ENCODE measurements at places on chromosomes 13 and 19.
A peak's percentile ranks its signal among the peaks of the same experiment; 100 is the strongest.

DNA sequence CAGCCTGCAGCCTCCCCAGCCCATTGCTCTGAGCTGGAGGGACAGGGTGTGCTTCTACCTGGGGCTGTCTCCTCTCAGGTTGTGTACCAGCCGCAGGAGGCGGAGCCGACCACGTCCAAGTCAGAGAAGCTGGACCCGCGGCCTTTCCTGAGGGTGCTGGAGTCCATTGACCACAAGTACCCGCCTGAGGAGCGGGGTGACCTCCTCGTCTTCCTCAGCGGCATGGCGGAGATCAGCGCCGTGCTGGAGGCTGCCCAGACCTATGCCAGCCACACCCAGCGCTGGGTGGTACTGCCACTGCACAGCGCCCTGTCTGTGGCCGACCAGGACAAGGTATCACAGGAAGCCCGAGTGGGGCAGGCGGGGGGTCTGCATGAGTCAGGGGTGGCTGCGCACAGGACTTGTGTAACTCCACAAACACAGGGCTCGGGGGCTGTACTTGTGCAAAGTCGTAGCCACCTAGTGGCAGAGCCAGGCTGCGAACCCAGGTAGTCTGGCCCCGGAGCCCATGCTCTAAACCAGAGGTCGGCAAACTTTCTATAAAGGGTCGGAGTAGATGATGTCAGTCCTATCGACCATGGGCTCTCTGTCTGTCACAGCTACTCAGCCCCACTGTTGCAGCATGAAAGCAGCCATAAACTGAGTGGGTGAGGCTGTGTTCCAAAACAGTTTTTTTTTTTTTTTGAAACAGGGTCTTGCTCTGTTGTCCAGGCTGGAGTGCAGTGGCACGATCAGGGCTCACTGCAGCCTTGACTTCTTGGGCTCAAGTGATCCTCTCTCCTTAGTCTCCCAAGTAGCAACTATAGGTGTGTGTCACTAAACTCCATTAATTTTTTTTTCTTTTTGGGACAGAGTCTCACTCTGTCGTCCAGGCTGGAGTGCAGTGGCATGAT is 8.9 kb downstream of the DHX34 start:
- H3K27me3 ChIP-seq, result no peaks in the 10 kb centered on the region
- DNase-seq, result no peak
- no peak overlapping the region for H3K4me3 ChIP-seq
- peaks cover 61% of the 10 kb centered on the region for H3K36me3 ChIP-seq
- H3K27ac ChIP-seq, result no peak overlapping the region
- no peaks in the 10 kb centered on the region for H3K4me1 ChIP-seq

GRCh38 chr13:41833201-41833600 is 127.7 kb downstream of the VWA8 start:
- H3K36me3 ChIP-seq, result peaks cover 11% of the 10 kb centered on the region
- H3K4me3 ChIP-seq, result no peak overlapping the region
- DNase-seq, result no peak
- H3K27me3 ChIP-seq, result no peaks in the 10 kb centered on the region
- peaks cover 11% of the 10 kb centered on the region for H3K4me1 ChIP-seq

- H3K4me1 ChIP-seq, result peaks cover 22% of the 10 kb centered on the region
- no peaks in the 10 kb centered on the region for H3K27me3 ChIP-seq
- H3K4me3 ChIP-seq, result no peak overlapping the region
These were observed 157.5 kb downstream of the MIPEP start for GRCh38 chr13:23731709-23732108.

DNA sequence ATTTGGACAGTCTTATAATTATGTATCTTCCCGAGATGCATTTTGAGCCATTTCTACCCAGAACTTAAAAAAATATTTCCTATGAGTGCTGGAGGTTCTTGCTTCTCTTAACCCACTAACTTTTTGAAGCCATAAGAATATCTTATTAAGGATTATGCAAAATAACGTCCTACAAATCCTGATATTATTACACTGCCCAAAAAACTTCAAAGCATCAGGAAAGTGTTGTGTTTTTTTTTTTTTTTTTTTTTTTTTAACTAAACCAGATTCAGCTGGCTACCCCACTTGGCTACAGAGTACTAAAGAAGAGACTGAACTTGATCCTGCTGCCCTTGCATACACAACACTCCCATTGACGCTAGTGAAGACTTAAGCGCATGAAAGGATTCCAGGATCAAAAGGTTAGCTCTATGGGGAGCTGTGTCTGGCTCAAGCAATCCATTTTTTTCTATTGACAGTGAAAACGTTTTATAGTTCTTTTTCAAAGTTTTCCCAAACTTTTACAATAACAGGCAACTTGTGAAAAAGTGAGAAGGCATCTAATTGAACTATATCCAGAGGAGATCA is 141.4 kb downstream of the KCNRG start:
- DNase-seq, result no peak
- no peaks in the 10 kb centered on the region for H3K36me3 ChIP-seq
- peaks cover 13% of the 10 kb centered on the region for H3K4me1 ChIP-seq
- H3K27ac ChIP-seq, result peak overlapping the region; percentile 19
- no peaks in the 10 kb centered on the region for H3K27me3 ChIP-seq

DNA sequence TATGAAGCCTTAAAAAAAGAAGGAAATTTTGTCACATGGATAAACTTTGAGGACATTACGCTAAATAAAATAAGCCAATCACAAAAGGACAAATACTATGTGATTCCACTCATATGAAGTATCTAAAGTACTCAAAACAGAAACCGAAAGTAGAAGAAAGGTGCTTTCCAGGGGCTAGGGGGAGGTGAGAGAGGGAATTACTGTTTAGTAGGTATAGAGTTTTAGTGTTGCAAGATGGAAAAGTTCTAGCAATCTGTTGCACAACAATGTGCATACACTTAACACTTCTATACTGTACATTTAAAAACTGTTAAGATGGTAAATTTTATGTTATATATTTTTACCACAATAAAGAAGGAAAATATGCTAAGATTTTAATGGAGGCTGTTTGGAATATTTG is 83.0 kb downstream of the POLR1D start:
- peaks cover 26% of the 10 kb centered on the region for H3K27me3 ChIP-seq
- no peak for DNase-seq
- peaks cover 2% of the 10 kb centered on the region for H3K36me3 ChIP-seq
- H3K4me1 ChIP-seq, result no peaks in the 10 kb centered on the region
- H3K4me3 ChIP-seq, result no peak overlapping the region

- H3K27ac ChIP-seq, result peak overlapping the region; percentile 99
- DNase-seq, result peak; percentile 64
- H3K27me3 ChIP-seq, result no peaks in the 10 kb centered on the region
- peaks cover 37% of the 10 kb centered on the region for H3K4me1 ChIP-seq
These were observed 515 bp downstream of the UFM1 start for GRCh38 chr13:38350114-38350617.

DNA sequence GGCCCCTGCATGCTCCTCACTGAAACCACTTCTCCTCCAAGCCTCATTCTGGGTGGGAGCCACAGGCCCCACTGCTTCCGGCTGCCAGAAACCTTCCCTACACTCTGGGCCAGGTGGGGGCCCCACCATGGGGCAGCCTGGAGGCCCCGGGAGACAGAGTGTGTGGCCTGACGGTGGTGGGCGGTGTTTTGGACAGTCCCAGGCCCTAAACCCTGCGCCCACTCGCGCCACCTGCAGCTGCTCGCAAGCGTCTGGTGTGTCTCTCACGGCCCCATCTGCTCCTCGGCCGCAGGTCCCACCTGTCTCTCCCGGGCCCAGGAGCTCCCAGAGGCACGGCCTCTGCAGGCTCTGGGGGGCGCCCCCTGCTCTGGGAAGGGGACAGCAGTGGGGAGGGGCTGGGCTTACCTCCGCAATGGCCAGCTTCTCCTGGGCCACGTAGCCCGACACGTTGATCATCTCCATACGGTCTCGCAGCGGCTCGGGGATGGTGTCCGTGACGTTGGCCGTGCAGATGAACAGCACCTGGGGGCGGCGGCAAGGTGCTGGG is 5.6 kb downstream of the RPL36 start:
- no peak for DNase-seq
- H3K36me3 ChIP-seq, result peaks cover 3% of the 10 kb centered on the region

GRCh38 chr13:110554227-110554836 is 7.2 kb downstream of the RAB20 start:
- H3K4me1 ChIP-seq, result peaks cover 32% of the 10 kb centered on the region
- no peak for DNase-seq
- no peaks in the 10 kb centered on the region for H3K27me3 ChIP-seq

DNA sequence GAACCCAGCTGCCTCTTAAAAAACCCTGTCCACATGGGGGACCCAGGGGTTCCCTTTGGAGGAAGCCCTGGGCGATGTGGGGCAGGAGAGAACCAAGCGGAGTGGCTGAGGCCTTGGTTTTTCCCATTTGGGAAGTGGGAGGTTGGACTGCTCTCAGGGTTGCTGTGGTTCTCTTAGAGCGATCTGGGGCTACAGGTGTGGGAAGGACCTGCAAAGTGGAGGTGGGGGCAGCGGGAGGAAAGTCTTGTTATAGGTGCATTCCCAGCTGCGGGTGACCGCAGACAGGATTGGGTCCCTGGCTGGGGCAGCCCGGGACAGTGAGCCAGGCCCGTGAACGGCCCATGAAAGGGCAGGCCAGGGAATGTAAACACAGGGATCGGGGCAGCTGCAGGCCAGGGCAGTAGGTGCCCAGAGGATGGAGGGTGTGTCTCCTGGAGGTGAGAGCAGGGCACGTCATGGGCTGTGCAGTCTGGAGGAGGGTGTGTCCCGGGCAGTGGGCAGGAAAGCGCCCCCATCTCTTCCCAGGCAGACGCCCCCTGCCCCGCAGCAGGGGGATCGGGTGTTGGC is 814 bp downstream of the SLC25A23 start:
- H3K27me3 ChIP-seq, result peaks cover 13% of the 10 kb centered on the region
- H3K4me1 ChIP-seq, result peaks cover 15% of the 10 kb centered on the region
- peak overlapping the region; percentile 68 for H3K27ac ChIP-seq
- DNase-seq, result no peak
- peak overlapping the region; percentile 84 for H3K4me3 ChIP-seq
- peaks cover 27% of the 10 kb centered on the region for H3K36me3 ChIP-seq

- peak overlapping the region; percentile 60 for H3K27ac ChIP-seq
- peaks cover 9% of the 10 kb centered on the region for H3K27me3 ChIP-seq
- H3K4me3 ChIP-seq, result peak overlapping the region; percentile 73
- H3K36me3 ChIP-seq, result no peaks in the 10 kb centered on the region
- peak; percentile 26 for DNase-seq
- H3K4me1 ChIP-seq, result peaks cover 20% of the 10 kb centered on the region
These were observed 478 bp downstream of the LMO7 start for GRCh38 chr13:75636436-75637180.

DNA sequence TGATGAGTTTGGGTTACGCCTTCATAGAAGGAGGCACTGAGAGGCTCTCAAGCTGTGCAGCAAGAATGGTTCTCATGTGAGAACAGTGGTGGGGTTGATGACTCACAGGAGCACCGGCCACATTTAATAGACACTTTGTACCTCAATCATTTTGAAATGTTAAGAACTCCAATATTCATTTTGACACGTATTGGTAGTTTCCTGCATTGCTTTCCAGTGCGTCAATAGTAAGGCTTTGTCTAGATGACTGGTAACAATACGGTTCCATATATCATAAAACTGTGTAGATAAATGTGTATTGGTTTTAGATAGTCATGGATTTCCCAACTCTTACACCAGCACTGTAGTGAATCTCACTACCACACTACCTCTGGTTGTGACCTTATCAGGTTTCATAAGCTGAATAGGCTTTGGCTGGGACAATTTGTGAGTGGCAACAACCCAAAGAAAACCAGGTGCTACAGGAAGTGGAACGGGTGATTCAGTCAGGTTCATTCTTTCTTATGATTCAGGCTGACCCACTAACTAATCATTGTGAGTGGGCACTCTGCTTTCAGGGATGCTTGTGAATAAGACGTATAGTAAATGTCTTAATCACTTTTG is 362.6 kb downstream of the KLF5 start:
- no peaks in the 10 kb centered on the region for H3K4me1 ChIP-seq
- no peak overlapping the region for H3K4me3 ChIP-seq
- no peak overlapping the region for H3K27ac ChIP-seq

GRCh38 chr19:5561559-5561958 is 6.2 kb downstream of the TINCR start:
- no peak for DNase-seq
- H3K27me3 ChIP-seq, result peaks cover 13% of the 10 kb centered on the region
- H3K36me3 ChIP-seq, result no peaks in the 10 kb centered on the region
- H3K4me1 ChIP-seq, result peaks cover 8% of the 10 kb centered on the region
- no peak overlapping the region for H3K27ac ChIP-seq
- no peak overlapping the region for H3K4me3 ChIP-seq

DNA sequence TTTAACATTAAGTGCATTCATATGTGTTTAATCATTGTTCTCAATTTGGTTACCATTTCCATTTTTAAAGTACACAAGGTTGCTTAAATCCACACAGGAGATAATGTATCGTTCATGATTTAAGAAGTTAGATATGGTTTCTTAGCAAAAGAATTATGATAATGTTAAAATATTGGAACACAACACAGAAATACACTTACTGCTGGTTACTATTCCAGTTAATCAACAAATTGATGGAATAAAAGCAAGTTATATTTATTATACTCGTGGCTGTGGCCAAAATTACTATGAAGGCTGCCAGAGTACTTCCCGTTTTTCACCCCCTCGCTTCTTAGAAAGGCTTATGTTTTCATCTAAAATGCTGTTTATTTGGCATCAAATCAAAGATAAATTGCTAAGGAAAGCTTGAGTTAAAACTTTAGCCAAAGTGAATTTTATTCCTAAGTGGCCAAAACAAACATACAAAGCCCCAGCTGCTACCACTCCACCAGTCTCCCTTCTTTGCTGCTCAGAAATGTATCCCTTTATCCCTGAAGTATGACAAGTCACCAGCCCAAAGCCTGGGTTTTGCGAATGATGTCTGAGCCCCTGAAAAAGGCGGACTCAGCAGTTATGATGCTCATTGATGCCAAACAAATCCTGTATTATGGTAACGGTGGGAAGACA is 27.7 kb downstream of the LCP1 start:
- H3K36me3 ChIP-seq, result no peaks in the 10 kb centered on the region
- no peak overlapping the region for H3K4me3 ChIP-seq
- peaks cover 3% of the 10 kb centered on the region for H3K4me1 ChIP-seq
- no peaks in the 10 kb centered on the region for H3K27me3 ChIP-seq
- H3K27ac ChIP-seq, result no peak overlapping the region

DNA sequence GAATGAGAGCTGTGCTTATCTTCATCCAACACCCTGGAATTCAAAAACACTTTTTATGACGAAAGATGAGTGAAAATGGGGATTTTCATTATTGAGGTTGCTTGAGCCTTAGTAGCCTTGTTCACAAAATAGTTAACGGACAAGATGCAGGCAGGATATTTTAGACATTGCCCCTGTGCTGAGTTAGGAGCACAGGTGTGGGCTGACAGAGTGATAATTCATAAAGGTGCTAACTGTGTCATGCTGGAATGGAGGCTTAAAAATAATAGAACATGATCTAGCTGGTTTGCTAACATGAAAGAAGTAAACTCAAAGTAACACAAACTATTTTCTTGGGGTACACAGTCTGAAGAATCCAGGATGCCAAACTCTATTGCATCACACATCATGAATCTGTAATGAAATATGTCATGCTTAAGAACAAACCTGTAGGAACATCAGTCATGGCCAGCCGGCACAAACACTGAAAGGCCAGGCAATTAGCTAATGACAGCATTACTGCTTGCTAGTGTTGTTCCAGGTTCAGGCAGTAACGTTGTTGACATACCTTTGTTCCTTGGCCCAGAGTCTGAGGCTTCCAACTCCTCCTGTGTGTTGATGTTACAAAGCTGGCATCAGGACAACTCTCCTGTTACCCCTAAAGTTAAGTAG is 55.3 kb downstream of the FRY start:
- peaks cover 19% of the 10 kb centered on the region for H3K4me1 ChIP-seq
- no peak overlapping the region for H3K27ac ChIP-seq
- no peak for DNase-seq
- no peak overlapping the region for H3K4me3 ChIP-seq
- no peaks in the 10 kb centered on the region for H3K36me3 ChIP-seq

GRCh38 chr19:50720181-50720920 is 749 bp upstream of the SHANK1 start:
- no peak overlapping the region for H3K27ac ChIP-seq
- peak overlapping the region; percentile 53 for H3K4me3 ChIP-seq
- H3K36me3 ChIP-seq, result no peaks in the 10 kb centered on the region
- peaks cover 73% of the 10 kb centered on the region for H3K27me3 ChIP-seq
